Endodermal cell (in vitro differentiated cells): ENCODE measurements at places on chromosomes 4 and X.

GRCh38 chr4:44231006-44231405, 217.6 kb downstream of the KCTD8 start:
- no peak for DNase-seq

GRCh38 chrX:119235872-119236622, at the start of gene PGRMC1:
TSS of gene PGRMC1 (plus strand) at chrX:119236285. CDS start at chrX:119236364, 79 bp downstream.
- peak; percentile 89 for DNase-seq

GRCh38 chr4:155615081-155615887, 51.4 kb upstream of the GUCY1A1 start:
- DNase-seq = no peak

- peak; percentile 76 for DNase-seq
Observed at GRCh38 chrX:33725535-33726210, 406.4 kb downstream of the FAM47A start.

GRCh38 chr4:122814426-122814825, 12.2 kb upstream of the FGF2 start:
- no peak for DNase-seq

DNA sequence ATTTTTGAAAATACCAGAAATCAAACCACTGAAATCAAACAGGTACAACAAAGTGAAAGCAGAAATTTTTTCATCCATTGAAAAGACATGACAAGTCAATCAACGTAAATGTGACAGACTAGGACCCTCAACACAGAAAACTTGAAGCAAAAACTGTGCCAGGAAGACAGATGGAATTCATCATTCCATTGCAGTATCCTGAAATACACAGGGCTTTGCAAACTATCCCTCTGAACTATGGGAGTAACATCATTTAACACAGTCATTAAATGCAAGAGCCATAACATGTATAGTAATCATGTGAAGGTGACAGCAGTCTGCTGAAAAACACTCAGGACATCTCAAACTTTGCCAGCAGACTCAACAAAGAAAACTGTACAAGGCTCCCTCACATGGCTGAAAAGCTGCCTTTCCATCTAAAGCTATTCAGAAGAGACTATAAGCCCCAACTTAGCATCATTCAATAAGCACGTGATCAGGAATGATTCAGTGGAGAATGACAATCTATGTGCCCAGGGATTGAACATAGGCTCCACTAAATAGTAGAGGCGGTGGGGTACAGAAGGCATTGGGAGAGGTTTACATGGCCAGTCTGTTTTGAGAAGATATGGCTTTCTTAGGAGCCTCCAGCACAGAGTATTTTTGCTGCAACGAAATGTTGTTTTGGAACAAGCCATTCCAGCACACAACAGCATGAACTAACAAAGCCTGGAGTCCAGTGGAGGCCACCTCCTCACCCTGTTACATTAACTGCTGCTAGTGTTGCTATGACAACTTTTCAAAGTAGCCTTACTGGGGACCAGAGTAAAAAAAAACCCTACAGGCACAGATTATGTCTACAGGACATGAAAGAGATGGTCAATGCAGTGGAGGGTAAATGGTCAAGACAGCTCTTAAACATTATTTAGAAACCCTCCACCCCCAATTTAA, 274.5 kb upstream of the NOCT start:
- no peak for DNase-seq

DNA sequence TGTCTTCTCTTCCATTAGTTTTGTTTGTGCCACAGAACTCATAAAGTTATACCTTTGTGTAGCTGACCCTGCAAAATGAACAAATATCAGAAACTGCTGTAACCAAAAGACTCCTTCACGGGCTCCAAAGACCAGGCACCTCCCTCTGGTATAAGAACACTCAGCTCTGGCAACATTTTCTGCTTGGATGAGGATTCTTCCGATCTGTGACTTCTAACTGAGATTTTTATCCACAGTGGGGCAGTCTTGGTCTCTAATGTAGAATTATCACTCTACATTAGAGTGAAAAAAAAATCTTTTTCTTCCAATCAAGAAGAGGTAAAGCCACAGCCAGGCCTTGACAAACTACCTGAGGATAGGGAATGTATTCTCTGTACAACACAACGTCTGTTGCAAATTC, 38.5 kb upstream of the PRSS48 start:
- DNase-seq = no peak

GRCh38 chr4:165152527-165152926, 39.9 kb upstream of the TMEM192 start:
- DNase-seq = no peak

GRCh38 chr4:6468376-6468775, 4.0 kb downstream of the PPP2R2C start:
- DNase-seq = peak; percentile 24

GRCh38 chr4:16133406-16133805, 49.6 kb upstream of the PROM1 start:
- DNase-seq = peak; percentile 19

DNA sequence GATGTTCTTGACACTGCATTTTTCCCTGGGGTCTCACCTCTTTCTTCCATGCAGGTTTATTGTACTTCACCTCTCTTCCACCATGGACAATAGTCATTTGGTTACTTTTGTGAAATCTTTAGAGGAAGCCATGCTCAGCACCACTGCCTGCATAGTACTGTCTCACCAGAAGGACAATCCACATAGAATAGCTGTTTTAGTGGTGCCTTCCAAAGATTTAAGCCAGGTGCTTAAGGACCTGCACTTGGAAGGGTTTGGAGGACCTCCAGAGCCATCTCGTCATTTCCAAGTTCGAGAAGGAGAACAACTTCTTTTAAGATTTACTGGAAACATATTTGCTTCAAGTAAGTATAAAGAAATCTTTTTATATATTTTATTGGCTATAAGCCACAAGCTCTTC, 26.7 kb downstream of the DTHD1 start:
- DNase-seq = no peak

DNA sequence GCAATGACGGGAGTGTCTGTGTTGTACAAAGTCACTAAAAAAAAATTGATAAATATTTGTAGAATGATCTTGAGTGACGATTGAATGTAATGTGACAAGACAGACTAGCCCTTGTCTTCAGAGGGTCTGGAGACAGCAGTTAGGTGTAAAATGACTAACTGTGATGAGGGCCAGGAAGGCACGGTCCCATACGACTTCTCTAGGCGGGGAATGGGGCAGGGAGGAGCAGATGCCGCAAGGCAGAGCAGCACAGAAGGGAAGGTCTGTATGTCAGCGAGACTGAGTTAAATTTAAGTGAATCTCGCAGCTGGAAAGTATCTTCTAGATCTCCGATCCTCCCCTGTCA, 405 bp downstream of the CENPE start:
- no peak for DNase-seq

DNA sequence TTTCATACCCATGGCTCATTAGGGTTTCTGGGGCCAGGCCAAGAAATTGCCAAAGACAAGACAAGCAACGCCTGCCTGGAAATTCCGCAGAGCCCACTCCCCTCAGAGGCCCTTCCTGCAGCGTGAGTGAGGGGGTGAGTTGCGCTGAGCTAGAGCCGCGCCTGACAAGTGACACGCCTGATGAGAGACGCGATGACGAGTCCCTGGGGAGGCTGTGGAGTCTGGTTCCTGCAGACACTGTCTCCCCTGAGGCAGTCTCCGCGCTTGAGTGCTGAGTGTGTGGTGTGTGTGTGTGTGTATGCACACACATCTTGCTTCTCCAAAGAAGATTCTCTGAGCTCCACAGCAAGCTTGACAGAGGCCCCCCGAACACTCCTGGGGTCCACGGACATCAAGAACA, 269.8 kb downstream of the BCOR start:
- DNase-seq = no peak

DNA sequence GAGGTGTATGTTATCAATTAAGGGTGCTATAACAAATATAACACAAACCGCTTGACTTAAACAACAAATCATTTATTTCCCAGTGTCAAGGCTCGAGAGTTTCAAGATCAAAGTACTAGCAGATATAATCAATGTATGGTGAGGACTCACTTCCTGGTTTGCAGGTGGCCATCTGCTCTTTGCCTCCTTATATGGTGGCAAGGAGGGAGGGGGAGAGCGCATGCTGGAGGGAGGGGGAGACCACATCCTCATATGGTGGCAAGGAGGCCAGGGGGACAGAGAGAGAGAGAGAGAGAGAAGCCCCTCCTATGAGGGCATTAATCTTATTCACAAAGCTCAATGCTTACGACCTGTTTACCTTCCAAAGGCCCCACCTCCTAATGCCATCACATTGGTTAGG, 372.3 kb upstream of the SPOCK3 start:
- DNase-seq = no peak

GRCh38 chrX:20378233-20378920, 111.7 kb upstream of the RPS6KA3 start:
- no peak for DNase-seq

DNA sequence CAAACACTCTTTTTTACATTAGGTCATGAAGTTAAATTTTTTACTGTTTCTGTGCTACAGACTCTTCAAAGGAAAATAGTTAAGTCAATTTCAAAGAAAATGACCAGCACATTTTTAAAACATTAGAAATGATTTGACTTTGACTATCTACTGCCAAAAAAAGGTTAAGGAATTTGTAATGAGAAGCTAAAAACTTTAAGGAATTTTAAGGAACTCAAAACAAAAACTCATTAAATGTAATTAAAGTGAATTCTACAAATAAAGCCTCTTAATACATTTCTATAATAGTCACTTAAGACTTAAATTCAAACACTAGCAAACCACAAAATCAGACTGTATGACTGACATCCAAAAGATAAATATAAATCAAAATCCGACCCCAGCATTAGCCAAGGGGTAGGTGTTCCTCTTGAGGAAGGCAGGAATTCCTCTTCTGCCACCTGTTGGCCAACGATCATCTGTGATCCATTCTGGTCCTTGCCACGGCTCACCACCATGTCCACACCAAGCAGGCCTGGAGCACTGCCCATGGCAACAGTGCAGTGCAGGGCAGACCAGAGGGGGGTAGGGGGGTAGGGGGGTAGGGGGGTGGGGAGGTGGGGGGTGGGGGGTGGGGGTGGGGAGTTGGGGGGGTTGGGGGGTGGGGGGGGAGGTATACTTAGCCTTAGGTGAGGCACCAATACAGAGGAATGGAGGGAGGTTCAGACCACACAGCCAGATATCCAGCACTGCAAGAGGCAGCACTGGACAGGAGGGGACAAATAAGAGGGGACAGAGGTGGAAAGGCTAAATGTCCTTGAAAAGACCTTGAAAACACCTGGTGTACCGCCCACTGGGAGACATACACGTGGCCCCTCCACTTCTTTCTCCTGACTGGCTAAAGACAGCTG, 287.4 kb downstream of the CHIC1 start:
- DNase-seq = peak; percentile 61

- DNase-seq = no peak
Observed at GRCh38 chrX:40062525-40063155, 35.1 kb downstream of the BCOR start.

DNA sequence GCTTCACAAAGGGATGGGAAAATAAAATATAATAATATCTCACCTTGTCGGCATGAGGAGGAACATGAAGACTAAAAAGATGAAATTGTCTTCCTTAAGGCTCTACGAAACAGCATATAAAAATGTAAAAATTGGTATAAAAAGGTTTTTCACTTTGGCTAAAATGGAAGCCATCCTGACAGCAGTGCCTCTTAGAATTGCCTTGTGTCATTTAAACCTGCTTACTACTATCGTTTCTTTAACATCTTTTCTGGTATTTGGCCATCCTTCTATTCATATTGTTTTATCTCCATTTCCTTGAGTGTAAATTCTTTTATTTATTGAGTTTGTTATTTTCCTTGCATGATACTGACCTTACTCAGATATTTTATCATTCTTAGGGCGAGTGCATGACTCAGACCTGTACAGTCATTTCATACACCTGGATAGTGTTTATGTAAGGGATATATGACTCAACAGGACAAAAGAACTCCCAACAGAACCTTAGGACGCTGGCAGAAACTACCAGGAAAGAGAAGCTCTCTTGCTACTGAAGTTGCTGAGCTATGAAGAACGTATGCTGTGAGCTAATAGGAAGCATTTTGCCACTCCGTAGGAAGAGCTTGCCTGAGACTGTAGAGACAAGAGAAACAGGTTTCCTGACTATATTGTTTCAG, 5.8 kb upstream of the CDKN2AIP start:
- DNase-seq = no peak

DNA sequence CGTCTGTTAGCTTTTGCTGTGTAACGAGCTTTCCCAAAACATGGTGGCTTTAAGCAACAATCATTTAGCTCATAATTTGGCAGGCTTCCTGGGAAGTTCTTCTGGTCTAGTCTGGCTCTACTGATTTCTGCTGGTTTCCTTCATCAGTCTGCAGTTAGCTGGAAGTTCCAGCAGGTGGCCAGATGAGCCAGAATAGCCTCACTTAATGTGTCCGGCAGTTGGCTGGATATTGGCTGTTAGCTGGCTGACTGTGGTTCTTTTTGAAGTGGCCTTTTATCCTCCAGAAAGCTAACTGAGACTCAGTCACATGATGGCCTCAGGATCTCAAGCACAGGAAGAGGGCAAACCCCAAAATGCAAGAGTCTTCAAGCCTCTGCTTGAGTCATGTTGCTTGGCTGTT, 34.9 kb downstream of the FTHL17 start:
- DNase-seq = peak; percentile 77

- peak; percentile 13 for DNase-seq
Observed at GRCh38 chrX:72040506-72040905, 91.2 kb downstream of the RTL5 start.

- peak; percentile 59 for DNase-seq
Observed at GRCh38 chr4:165325732-165326512, 1.5 kb upstream of the MSMO1 start.

DNA sequence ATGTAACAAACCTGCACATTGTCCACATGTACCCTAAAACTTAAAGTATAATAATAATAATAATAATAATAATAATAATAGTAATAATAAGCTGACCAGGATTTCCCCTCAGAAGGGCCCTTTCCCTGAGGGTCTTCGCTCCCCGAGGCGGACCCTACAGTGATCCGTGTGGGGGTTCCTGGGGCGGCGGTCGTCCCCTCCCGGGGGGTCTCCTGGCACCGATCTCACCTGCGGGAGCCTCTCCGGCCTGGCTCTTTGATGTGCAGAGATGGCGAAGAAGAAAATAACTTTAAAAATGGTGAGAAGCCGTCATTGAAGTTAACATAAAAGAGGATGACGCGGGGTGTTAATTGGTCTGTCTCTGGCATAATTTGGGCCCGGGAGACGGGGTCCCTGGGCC, 48.2 kb upstream of the PPP2R3B start:
- DNase-seq = peak; percentile 41

DNA sequence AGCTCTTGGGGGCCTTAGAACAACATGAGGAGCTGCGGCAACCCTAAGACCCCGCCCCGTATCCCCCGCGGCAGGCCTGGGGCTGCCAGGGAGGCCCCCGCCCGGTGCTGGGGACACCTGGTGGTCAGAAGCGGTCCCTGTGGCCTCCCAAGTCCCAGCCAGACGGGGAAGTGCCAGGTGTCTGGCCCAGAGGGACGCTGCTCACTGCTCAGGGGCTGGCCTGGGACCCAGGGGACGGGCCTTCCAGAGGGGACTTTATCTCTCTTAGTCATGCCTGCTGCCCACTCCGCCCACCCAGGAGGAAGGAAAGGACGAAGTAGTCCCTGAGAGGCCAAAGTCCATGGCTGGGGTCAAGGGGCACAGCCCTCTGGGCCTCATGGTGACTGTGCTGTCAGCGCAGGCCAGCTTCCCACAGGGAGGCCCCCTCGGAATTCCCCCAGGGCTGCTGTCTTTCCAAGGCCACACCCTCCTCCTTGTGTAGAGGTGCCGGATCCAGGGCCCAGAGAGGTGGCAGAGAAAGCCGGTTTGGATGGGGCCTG, 31.0 kb upstream of the HTRA3 start:
- peak; percentile 87 for DNase-seq

GRCh38 chrX:21181232-21181853, 192.9 kb upstream of the CNKSR2 start:
- no peak for DNase-seq

GRCh38 chrX:40005292-40006011, 92.3 kb downstream of the BCOR start:
- peak; percentile 74 for DNase-seq
